ENCODE measurements at places on chromosomes 16 and 17.

DNA sequence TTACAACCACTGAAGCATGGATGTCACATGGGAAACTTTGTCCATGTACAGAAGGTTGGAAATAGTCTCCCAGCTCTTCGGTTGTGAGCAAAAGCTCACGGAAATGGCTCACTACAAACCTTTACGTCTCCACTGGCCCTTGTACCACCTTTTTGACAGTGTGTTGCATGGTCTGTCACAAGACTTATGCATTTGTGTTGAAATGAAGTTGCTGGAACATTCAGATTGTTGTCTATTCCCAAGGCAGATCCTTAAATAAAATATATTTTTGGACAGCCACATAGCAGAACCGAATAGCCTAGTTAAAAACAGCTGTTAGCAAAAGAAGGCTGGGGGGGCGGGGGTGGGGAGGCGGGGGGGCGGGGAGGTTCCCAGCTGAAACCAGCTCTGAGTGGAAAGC lies 39.2 kb downstream of the KNOP1 start:
- no peak for DNase-seq

DNA sequence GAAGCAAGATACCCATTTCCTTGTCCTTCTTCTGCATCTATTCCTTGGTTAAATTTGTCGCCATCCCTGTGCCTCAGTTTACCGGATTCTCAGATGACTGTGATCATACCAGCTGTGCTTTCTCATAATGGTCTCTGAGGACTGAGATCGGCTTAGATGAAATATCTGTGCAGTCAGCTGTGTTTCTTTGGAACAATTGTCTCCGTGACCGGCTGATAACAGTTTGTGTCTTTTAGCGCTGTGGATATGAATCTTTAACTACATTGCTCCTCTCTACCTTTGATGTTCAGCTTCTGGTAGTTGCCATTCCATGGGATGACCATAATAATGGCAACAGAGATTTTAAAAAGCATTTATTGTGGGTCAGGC lies 473 bp downstream of the FTO start:
- no peak for DNase-seq

DNA sequence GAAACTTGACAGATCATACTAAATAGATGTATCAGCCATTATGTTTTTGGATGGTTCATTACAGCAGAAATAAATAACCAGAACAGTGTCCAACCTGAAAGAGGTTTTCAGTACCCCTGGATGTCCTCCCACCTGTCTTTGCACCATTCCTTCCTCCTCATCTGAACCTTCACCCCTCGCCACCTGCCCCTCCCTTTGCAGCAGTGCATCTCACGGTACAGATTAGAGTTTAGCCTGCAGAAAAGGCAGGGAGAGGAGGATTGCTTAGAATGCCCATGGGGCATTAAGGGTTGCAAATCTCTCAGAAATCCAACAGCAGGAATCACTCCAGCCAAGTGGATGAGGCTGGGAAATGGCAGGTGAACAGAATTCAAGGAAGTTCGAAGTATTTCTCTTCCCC lies 155.0 kb downstream of the HS3ST2 start:
- DNase-seq: no peak

GRCh38 chr17:9537177-9537776 lies 38.3 kb downstream of the STX8 start:
- no peak for DNase-seq

GRCh38 chr16:82081264-82081663 lies 46.2 kb downstream of the HSD17B2 start:
- DNase-seq: no peak

DNA sequence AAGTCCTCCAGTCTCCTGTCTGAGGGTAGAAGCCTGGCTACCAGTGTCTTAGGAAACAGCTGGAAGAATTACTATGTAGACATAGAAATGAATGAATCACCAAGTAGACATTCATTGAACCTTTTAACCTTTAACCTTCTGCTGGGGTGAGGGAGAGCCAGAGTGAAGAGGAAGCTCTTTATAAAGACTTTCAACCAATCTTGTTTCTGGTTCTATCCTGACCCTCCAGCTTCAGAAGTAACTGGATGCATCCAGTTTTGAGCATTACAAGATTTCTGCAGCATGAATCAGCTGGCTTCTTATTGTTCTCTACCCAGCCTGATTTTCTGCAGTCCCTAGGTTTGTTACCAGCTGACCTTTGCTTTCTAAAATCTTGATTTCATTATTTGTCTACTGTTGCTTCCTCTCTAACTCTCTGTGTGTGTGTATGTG lies 8.5 kb downstream of the TEKT1 start:
- no peak for DNase-seq

GRCh38 chr16:85989863-85990643 lies 91.1 kb downstream of the IRF8 start:
- no peak for DNase-seq

DNA sequence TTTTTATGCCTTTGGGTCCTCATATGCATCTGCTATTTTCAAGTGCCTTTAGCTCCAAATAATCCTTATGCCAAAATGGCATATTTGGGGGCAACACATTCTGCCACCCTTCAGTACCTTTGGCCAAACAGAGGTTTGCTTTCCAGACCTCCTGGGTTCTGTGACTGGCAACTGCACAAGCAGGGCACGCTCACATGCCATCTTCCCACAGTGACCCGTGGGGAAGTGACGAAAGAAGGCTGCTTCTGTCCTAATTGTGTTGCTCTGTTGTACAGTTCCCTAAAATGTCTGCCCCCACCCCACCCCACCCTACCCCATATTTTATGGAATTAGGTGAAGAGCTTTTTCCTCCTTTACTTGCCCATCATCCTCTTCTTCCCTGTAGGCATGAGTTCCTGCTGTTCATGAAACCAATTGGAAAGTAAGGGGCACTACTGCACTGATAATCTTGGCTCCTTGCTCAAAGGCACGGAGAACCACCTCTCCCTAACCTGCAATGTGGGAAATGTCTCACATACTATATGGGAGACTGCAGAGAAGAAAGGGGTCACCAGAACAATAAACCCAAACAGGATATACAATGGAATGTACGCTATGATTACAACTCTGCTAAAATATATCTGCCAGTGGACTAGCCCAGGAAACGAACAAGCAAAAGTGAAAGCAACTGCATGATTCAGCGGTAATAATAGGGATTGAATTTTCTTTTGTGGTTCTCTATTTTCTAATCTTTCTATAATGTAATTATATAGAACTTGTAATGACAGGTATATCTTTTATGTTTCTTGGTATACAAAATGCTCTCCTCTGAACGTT lies 3.3 kb upstream of the SLFN12L start:
- no peak for DNase-seq

DNA sequence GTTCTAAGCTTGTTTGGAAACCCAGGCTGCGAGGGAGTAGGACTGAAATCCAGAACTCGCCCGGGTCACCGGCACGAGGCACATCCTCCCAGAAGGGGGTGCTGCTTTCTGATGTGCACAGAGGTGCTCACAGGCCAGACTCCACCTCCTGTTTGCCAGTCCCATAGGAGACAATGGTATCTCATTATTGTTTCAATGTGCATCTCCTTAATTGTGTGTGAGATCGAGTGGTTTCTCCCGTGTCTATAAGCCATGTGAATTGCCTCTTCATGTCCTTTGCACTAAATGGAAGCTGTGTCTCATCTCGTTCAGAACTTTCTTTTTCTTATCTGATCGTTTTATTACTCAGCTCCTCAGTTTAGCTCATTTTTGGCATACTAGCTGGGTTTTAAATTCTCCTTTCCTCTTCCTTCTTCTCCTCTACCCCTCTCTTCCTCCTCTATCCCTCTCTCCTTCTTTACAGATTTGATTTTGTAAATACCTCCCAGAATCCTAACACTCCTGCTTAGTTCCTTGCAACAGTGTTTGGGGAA lies 32.1 kb upstream of the PRKCB start:
- DNase-seq: no peak

DNA sequence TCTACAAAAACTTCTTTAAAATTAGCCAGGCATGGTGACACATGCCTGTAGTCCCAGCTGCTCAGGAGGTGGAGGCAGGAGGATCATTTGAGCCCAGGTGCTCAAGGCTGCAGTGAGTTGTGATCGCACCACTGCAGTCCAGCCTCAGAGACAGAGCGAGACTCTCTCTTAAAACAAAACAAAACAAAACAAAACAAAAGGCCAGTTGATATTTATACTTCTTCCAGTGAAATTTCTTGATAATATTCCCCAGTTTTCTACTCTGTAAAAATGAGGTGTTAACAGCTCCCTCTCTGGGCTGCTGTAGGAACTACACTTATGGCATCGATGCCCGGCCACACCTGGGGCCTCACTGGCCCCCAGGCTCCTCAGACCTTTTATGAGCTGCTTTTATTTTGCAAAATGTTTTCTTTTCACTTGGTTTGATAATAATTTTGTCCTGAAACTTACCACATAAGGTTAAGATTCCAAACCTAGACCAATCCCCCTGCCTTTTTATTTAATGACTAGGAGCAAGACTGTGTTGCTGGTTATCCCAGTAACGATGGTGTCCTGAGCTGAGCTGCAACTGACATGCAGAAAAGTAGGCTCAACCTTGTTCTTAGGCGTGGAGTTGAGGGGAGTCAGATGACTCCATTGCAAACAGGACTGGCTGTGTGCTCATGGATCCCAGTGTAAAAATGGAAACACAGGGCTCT lies 17.6 kb downstream of the MAPK8IP3 start:
- DNase-seq: no peak

GRCh38 chr16:50500171-50500874 lies 47.9 kb upstream of the NKD1 start:
- no peak for DNase-seq

- DNase-seq: peak; percentile 55
Measured at GRCh38 chr17:46978489-46979146, 435 bp downstream of the RPRML start.

DNA sequence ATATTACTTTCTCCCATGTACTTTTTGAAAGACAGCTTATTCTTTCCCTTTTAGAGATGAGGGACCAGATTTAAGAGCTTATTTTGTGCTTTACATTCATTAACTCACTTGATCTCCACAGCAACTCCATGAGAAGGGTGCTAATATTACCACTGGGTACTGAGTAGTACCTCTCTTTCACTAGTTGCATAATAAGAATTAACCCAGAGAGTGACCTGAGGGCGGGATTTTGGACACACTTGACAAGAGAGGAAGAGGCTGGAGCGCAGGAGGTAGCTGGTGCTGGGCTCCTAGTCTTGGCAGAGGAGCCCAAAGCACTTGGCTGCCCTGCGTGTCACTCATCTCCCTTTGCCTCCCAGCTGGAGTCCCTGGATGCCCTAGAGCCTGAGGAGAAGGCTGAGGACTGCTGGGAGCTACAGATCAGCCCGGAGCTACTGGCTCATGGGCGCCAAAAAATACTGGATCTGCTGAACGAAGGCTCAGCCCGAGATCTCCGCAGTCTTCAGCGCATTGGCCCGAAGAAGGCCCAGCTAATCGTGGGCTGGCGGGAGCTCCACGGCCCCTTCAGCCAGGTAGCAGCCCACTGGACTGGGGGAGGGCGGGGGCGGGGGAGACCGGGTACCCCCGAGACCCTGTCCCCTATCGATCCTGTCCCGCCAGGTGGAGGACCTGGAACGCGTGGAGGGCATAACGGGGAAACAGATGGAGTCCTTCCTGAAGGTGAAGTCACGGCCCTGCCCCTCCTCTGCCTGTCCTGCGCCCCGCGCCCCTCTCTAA lies 1.7 kb upstream of the MAZ start:
- DNase-seq: no peak

GRCh38 chr17:66564992-66565465 lies 262.6 kb downstream of the PRKCA start:
- peak; percentile 16 for DNase-seq

GRCh38 chr17:41015454-41015853 lies 6.5 kb upstream of the KRTAP3-1 start:
- DNase-seq: no peak

DNA sequence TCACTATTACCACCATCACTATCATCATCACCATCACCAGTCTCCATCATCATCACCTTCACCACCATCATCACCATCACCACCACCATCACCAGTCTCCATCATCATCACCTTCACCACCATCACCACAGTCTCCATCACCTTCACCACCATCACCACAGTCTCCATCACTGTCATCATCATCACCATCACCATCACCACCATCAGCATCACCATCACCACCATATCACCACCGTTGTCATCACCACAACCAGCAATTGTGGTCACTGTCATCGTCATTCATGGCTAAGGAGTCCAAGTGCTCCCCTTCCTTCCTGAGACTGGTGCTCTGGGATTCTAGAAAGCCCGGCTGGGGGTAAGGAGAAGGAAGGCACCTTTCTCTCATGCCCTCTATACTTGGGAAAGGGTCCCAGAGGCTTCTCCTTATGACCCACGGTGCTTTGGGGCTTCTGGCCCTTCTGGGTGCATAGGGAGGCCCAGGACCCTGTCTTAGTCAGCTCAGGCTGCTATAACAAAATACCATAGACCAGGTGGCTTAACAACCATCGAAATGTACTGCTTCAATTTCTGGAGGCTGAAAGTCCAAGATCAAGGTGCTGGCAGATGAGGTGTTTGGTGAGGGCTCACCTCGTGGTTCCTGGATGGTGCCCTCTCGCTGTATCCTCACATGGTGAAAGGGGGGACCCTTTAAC lies 93.4 kb upstream of the GSE1 start:
- no peak for DNase-seq

GRCh38 chr17:80352991-80353665 lies 61.8 kb upstream of the ENDOV start:
- no peak for DNase-seq

DNA sequence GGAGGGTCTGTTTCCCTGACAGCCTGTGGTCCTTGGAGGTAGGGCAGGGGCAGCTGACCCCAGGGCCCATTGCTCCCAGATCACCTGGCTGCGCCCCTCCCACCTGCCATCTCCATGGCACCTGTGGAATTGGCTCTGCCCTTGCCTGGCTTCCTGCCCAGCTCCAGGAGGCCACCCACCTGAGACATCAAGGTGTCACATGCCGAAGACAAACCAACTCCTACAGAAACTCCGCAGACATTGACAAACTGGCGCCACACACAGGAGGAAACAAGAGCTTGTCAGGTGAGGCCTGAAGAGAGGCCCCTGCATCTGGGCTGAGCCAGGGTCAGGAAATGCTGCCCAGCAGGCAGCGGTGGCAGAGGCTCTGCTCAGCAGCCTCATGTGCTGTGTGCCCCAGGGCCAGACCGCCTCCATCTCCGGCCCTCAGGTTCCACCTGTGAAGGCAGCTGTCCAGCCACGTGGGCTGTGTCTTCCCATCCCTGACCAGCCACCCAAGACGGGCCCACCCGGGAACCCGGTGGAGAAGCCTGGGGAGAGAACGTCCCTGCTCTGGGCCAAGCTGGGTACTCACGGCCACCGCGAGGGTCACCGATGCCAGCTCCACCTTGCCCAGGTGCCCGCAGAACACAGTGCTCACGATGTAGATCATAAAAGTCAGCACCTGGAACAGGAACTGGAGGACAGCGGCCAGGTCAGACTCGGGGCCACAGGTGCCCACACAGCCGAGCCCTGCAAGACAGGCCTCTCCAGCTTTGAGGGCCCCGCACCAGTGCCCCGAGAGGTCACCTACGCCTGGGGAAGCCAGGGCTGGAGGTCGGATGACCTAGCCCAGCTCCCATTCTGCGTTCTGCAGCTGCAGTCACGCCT lies 1.6 kb downstream of the SLC47A2 start:
- no peak for DNase-seq

GRCh38 chr17:44751806-44752205 lies 7.0 kb upstream of the ADAM11 start:
- DNase-seq: no peak

- no peak for DNase-seq
Measured at GRCh38 chr17:68449021-68449739, 8.1 kb downstream of the WIPI1 start.

- no peak for DNase-seq
Measured at GRCh38 chr17:77666881-77667395, 291.6 kb upstream of the TNRC6C start.

GRCh38 chr16:12356632-12357340 lies 380.3 kb downstream of the SNX29 start:
- DNase-seq: peak; percentile 35
